Glutamatergic neuron (in vitro differentiated cells): ENCODE measurements at places on chromosomes 12 and 14.

- DNase-seq: no peak
These were observed 580.2 kb downstream of the ETNK1 start for GRCh38 chr12:23204933-23205778.

DNA sequence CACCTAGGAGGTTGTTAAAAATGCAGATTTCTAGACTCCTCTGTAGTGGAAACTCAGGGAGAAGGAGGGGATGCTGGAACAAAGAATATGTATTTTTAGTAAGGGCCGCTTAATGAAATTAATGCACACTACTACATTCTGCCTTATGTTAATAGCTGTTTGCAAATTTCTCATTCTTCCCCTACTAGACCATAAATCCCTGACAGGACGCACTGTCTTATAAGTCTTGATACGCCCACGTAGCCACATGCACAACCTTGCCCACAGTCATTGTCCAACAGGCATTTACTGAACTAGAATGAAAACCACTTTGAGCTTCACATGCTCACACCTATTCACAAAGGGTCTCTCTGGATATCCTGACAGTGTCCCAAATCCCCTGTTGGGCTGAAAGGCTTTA lies 10.5 kb downstream of the KRT2 start:
- DNase-seq: no peak

GRCh38 chr12:121357331-121357730 lies 5.1 kb upstream of the ANAPC5 start:
- no peak for DNase-seq

DNA sequence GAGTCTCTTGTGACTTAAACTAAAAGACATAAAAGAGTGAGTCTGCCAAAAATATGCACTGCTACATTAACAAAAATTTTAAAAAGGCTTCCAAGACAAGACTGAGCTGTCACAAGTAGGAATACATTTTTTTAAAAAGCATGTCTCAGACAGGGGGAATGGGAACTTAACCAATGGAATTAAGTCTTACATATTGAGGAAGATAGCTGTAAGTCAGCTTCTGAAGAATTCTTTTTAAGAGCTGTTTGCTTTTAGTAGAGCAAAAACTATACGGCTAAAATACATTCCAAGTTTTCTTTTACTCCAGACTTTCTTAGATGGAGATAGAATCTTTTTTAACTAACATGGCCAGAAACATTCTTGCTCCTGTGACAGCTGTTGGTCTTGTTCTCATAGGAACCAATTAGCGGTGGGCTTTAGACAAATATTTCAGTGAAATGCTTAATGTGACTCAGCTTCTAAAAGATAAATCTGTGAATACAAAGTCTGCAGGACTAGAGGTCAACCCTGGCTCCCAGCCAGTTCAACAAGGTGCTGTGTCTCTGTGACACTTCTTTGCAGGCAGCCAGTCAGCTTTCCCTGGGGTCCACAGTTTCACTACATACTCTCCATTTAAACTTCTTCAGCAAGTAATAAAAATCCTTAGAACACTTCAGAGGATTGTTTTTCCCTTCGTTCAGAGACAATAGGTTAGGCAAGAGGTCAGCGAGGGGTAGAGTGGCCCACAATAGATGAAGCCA lies 187.6 kb downstream of the NAV3 start:
- DNase-seq: no peak

GRCh38 chr14:67576216-67576955 lies 23.7 kb downstream of the PIGH start:
- no peak for DNase-seq

DNA sequence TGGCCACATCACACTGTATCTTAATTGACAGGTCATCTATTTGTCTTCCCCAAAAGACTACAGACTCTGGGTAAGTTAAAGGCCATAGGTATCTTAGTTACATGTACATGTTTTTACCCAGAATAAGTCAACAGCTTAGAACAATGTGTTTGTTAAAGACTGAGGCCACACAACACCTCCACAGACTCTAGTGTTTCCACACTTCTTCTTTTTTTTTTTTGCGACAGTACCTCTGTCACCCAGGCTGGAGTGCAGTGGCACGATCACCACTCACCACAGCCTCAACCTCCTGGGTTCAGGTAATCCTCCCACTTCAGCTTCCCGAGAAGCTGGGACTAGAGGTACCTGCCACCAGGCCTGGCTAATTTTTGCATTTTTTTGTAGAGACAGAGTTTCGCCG lies 1.3 kb downstream of the GPN3 start:
- DNase-seq: no peak

DNA sequence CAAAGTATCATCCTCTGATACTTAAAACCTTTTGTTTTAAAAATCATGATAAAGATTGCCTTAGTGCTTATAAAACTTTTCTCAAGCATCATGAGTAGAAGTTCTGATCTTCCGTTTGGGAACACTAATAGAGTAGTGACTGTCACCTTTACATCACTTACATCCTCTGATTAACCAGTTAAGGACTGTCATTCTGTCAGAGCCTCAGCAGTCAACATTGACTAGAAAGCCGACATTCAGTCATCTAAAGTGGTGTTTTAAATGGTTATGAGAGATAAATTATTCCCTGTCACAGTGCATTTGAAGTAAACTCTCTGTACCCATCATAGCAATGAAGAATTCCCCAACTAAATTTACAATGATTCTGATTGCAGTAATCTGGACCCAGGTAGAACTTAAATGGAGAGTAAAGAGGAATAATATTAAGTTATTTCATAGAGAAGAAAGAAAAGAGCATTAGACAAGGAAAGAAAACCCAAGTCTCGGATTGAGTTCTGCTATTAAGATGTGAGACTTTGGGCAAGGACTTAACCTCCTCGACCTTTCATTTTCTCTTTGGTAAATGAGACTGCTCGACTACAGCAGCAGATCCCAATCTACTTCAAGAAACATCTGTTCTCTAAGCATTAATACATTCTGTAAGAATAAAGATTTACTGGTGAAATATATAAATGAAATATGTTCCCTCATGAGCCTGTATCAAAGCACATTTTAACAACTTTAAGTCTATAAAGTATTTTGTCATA lies 563.9 kb upstream of the LMO3 start:
- no peak for DNase-seq

DNA sequence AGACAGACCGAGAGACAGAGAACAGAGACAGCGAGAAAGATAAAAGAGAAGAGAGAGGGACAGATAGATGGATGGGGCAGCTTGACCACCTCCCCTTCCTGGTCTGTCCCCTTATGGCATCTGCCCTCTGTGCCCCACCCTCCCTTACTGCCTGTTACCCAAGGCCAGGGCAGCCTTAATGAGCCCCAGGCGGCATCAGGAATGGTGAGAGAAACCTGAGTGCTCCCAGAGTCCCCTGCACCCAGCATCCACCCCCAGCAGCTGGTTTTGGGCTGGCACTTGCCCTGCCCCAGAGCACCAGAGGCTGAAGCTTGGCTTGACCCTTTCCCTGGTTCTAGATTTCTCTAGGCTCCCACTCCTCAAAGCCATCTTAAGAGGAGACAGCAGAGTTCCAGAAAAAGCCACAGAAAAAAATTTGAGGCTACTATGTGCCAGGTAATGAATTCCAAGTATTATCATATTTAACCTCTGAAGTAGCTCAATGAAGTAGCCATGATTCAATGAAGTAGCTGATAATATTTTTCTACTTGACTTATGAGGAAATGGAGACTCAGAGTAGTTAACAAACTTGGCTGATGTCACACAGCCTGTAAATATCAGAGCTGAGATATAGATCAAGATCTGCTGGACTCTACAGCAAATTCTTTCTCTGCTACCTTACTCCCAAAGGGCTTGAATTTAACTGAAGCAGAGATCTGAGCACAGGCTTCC lies 2.0 kb upstream of the ZNF385A start:
- DNase-seq: no peak

DNA sequence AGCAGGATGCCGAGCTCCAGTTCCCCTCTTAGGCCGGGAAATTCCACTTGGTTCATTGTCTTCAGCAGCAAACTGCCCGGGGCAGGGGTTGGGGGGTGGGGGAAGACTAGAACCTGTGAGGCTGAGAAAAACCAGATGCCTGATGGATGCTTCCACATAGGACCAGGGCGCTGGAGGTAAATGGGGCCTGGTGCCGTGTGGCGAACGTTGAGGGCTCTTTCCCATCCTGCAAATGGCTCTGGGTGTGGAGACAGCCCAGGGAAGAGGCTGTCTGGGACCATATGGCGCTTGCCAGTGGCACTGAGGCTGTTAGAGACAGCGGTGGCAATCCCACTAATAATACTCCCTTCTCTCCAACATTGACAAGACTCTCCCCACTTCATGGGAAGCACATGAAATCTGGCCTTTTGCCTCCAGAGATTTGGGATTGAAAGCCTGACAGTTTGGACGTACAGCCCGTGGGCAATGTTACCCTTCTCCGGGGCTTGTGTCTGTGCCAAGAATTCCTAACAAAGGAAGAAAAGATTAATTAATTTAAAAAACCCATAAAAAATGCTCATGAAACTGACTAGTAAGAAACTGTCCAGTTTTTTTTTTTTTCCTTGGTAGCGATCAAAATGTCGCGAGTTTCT lies 44.5 kb downstream of the MAP1LC3B2 start:
- peak; percentile 51 for DNase-seq

DNA sequence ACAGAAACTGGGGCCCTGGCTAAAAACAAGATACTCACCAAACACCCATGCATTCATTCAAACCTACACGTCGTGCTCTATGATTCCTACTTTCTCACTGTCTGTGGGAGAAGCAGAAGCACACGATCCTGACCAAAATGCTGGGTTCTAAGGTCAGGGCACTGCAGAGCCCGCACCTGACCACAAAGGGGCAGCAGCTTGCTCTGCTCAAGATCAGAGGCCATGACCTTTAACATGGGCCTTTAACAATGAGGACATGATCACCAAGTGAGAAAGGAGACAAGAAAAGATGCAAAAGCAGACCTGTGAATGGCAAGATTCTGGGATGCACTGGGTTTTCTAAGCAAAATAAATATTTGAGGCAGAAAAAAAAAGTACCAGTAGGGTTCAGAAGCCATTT lies 40.1 kb upstream of the VPS33A start:
- DNase-seq: no peak

- DNase-seq: no peak
These were observed 9.2 kb upstream of the PYROXD1 start for GRCh38 chr12:21428241-21428640.

DNA sequence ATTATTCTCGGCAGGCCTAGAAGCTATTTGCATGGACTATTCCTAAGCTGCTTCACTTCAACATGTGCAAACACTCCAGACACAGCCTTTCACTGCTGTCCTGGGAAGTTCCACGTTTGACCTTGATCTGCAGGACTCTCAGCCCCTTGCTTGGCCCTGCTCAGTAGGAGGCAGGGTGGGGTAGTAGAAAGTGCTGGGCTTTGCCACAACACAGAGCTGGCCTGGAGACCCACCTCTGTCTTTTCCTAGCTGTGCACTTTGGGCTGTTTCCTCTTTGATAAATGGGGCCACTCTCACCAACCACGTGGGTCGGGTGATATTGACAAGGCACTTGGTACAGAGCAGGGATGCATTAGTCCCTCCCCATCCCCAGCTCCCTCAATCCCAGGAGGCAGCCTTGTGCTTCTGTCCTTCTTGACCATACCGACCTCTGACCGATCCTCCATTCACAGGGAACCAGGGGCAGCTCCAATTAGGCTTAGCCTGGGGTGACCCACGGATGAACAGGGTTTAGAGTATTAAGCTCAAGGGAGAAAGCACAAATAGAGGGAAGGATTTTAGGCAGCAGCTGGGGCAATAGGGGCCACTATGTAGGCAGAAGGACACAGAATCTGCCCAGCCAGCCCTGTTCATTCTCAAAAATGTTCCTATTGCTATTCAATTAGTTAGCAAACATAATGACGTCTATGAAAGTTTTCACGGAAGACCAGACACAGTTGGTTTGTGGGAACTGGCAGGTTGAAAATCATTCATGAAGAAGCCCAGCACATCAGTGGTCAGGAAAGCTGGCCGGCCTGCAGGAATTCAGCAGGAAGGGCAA lies 63.3 kb downstream of the SYNE3 start:
- DNase-seq: no peak

- DNase-seq: no peak
These were observed 1.9 kb downstream of the ASCL1 start for GRCh38 chr12:102959391-102959790.

- DNase-seq: no peak
These were observed 90.0 kb downstream of the FBXL14 start for GRCh38 chr12:1504304-1504894.

- no peak for DNase-seq
These were observed 8.3 kb downstream of the CALM1 start for GRCh38 chr14:90405101-90405500.

DNA sequence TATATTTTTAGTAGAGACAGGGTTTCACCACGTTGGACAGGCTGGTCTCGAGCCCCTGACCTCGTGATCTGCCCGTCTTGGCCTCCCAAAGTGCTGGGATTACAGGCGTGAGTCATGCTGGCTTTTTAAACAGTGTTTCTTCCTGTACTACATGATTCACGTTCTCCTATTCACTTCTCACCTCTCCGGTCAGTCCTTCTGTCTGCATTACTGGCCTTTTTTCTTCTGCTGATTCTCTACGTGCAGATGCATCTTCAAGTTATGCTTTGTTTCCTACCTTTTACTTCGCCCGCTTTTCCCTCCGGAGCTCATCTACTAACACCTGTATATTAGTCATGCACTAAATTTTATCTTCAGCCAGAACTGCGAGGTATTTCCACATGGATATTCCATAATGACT lies 296.2 kb upstream of the FLRT2 start:
- no peak for DNase-seq

- DNase-seq: no peak
These were observed 141.2 kb downstream of the STXBP6 start for GRCh38 chr14:24908592-24909236.

- peak; percentile 49 for DNase-seq
These were observed 148.6 kb downstream of the TSPAN9 start for GRCh38 chr12:3225796-3226180.

- DNase-seq: no peak
These were observed 96.6 kb downstream of the PRKCH start for GRCh38 chr14:61417883-61418455.

DNA sequence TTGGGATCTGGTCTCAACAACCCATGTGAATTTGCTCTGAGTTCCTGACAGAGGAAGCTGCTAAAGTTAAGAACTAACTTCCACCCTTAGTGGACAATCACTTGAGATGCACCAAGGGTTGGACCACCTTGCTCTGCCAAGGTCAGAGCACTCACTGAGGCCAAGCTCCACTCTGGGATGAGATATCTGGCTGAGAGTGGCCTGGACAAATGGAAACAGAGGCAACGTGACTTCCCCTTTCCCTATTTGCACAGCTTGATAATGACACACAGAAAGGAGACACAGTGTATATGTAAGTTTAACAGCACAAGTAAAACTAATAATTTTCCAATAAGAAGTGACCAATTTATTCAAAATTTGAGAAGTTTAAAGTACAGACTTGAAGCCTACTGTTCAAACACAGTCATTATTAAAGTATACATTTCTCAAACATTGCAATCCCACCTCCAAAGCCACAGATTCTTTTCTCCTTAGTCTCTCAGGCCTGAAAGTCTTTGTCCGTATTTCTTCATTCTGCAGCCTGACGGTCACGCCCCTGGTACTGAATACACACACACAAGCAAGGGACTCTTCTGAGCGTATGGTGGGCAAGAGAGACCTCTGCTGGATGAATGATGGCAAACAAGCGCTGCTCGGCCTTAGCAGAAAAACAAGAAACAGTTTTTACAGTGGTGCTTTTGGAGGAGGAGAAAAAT lies 28.6 kb downstream of the TMEM30B start:
- peak; percentile 69 for DNase-seq

GRCh38 chr12:111598637-111599452 lies at the start of gene ATXN2:
TSS of gene ATXN2 (minus strand) at chr12:111599315. CDS start at chr12:111599034, 281 bp downstream.
- peak; percentile 74 for DNase-seq
